Head of caudate nucleus (tissue), 42 donors: ENCODE measurements at places on chromosomes 12 and 14.

GRCh38 chr12:80271780-80272179 is 172.3 kb upstream of the PTPRQ start:
- no peak for DNase-seq

DNA sequence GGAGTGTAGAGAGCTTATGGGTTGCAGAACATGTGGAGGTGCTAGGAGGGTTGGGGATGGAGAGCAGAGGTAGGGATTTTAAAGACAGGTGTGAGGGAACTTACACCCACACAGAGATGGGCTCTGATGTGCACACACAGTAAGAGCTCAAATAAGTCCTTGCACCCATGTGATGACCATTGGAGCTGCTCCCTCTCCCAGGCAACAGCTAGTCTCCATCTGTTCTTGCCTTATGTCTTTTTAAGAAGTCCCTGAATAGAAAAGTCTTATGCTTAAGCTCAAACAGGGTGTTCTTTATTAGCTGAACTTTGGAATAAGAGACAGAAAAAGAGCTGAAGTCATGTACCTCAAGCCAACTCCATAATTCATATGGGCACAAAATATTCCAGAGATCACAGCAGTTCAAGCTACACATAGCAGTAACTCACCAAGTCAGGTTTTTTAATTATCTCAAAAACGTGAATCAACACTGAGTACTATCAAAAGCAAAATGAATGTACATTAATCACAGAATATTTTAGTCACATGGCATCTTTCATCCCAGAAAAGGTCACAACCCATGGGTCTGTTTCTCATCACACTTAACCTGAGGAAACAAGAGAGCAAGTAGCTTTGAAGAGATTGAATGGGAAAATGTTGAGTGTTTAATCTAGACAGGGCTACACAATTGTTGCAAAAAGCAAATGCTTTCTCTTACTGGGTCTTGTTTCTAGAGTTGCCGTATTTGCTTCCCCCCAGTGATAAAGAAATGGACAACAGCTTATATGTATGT is 1513.6 kb upstream of the SEL1L start:
- no peak for DNase-seq

DNA sequence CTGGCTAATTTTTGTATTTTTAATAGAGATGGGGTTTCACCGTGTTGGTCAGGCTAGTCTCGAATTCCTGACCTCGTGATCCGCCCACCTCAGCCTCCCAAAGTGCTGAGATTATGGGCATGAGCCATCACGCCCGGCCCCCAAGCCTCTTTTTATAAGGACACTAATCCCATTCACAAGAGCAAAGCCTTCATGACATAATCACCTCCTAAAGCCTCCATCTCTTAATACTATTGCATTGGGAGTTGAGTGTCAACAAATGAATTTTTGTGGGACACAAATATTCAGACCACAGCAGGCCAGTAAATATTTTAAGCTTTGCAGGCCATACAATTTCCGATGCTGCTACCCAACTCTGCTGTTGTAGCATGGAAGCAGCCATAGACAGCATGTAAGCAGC is 10.9 kb downstream of the RNF212B start:
- no peak for DNase-seq

DNA sequence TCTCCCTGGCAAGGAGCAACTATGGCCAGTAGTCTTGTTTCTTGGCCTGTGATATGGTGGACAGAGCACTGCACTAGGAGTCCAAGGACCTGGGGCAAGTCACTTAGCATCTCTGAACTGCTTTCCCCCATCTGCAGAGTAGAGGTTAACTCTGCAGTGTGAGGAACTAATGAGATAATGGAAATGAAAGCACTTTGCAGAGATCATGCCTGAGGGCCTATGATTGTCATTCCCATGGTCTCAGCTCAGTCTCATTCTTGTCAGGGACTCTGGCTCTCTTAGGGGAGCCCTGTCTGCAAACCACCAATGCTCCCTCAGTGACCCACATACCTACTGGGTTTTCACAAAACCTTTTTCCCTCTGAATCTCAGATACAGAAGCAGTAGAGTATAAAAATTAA is 6.5 kb upstream of the PNMA1 start:
- DNase-seq: no peak

DNA sequence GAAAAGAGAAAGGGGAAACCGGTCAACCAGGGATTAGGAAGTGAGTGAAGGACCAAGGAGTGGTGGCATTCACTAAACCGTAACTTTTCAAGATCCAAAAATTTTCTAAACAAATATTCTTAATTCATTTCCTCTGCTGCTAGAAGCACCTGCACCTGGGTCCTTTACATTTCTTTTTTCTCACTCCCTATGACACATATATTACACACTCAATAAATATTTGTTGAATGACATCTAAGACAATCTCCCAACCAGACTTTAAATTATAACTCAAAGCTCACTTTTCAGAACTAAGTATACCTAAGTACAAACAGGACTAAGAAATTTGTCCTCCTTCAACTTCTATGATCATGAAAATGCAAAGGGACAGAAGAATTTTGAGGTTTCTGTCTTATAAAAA is 11.1 kb downstream of the TTC5 start:
- no peak for DNase-seq

DNA sequence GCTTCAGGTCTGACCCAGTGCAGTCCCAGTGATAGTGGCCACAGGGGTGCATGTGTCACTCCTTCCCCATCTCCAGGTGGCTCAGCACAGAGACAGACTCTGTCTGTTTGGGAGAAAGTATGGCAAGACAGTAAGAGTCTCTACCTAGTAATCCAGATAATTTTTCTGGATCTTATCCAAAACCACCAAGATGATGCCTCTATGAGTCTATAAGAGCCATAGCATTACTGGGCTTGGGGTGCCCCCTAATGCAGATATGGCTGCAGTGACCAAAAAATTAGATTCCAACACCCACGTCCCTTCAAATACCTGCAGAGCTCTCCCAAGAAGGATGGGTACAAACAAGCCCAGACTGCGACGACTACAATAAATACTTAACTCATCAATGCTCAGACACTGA is 123.8 kb downstream of the GRIP1 start:
- no peak for DNase-seq

DNA sequence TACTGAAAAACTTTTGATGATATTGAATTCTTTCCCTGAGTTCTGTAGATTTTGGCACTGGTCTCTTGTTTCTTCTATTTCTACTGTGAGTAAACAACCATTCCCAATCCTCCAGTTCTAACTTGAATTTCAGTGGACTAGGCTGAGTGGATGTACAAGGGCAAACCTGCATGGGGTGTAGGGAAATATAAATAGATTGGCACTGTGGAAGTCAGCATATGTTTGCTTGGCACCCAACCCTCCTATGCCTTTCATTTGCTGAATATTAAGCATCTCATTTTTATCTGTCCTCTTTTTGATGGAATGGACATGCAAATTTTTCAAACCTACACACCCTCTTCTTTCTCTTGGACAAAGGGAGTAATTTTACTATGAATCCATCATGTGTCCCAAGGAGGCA is 828.3 kb downstream of the DIO2 start:
- no peak for DNase-seq

DNA sequence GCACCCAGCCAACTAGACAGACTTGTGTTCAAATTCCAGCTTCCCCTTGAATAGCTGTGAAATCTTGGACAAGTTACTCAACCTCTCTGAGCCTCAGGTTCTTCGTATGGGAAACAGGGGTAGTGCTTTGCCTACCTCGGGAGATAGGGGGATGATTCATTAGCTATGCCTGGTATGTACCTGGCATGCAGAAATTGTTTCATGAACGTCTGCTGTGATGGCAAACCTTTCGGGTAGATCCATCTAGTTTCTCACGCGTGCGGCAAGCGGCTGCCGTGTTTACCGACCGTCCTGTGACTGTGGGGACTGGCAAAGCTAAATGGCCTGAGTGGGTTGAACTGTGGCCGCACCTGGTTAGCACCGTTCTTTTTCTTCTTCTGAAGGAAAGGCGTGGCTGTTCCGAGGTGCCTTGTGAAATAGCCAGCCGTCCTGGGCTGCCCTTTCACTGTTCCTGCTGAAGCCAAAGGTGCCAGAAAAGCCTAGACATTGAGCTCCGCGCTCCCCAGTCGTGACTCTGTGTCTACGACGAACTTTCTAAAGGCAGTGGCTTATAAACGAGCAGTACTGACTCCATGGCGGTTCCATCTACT is 40.6 kb upstream of the MED13L start:
- DNase-seq: no peak

DNA sequence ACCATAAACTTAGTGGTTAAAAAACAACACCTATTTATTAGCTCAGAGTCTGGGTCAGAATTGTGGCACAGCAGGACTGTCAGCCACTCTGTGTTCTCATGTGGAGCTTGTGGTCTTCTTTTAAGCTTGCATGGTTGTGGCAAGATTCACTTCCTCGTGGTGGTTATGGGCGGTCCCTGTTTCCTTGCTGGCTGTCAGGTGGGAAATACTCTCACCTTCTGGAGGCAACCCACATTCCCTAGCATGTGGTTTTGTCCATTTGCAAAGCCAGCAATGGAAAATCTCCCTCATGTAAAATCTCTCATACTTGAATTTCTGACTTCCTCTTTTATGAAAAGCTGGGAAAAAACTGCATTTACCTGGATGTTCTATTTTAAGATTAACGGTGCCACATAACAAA is 229.8 kb downstream of the ALX1 start:
- no peak for DNase-seq

- no peak for DNase-seq
These were observed 445.6 kb upstream of the MIS18BP1 start for GRCh38 chr14:45698462-45699134.

- no peak for DNase-seq
These were observed 1.8 kb downstream of the PRORP start for GRCh38 chr14:35124127-35124526.

DNA sequence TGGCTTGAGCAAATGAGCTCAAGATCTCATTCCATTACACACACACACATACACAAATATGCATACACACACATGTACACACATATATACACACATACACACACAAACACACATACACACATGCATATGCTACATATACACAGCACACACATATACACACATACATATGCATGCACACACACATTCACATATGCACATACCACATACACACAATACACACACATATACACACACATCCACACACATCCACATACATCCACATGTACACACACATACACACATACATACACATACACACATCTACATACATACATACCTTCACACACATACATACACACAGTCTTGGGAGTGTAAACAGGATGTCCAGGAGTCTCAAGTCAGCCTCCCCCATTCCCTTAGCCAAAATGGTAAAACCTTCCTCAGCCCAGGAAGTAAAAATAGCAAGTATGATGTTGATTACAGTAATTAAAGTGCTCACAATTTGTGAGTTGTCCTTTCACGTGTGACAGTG is 12.8 kb downstream of the HHIPL1 start:
- no peak for DNase-seq

GRCh38 chr14:88955455-88955854 is 131.0 kb downstream of the TTC8 start:
- DNase-seq: no peak

DNA sequence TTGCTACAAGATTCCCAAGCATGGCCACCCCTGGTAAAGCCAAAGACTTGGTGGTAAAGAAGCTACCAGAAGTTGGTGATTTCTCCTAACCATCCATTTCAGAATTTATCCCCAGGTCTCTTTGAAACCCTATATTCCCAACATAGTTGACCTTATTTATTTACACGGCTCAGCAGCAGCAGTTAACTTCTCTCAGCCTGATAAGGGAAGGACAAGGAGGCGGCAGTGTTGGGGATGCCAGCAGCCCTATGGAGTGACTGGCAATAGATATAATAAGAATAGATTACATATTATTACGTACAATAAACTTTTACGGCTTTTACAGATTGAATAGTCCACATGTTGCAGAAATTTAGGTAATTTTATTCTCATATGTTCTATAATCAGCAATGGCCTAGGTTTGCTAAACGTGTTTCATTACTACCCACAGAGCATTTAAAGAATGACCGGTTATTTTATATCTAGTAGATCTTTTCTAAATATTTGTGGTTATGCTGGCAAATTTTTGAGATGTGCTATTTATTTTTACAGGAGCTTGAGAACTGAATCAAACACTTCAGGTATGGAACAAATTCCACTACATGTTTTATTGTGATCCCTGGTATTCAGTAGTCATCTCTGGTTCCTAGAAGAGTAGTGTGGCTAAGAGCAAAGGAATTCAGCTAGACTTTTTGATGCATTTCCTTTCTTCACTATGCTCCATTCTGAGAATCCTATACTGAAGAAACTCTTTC is 19.8 kb upstream of the PALS1 start:
- DNase-seq: no peak

DNA sequence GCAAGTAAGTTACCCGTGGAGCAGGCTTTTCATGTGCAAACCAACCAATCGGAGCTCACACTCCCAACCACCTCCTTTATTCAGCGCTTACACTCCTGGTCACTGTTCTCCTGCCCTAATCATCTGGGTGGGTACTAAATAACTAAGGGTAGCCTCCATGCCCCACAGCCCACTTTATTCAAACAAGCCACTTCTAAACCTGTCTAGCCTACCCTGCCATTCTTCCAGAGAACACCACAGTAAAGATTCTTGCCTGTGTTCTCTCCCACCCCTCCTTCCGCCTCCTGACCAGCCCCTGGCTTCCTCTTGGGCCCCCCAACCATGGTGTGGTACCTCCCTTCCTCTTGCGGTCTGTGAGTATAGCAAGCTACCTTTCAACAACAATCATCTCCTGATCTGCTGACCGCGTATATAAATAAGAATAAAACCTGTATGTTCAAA is 581.9 kb downstream of the VRK1 start:
- no peak for DNase-seq
